MCF 10A (cell line): ENCODE measurements at places on chromosomes 1 and 21. TPM values are rescaled to one million over a fixed set of nuclear protein-coding genes. Genes with fewer than 3 reads are reported as not detected.

DNA sequence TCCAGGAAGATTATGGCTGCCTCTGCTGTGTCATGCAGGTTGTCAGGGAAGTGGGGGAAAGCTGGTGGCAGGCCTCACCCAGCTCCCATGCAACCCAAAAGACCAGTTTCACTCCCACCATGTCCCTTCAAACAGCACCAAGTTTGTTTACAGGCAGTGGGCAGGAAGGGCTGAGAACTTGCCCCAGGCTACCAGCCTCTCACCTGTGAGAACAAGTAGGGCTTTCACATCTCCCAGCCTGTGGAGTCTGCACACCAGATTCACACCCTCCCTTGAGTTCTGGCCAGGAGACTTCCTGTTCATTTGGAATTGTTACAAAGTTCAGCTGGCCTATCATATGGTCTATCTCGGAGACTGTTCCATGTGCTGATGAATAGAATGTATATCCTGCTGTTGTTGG lies 27.8 kb downstream of the RPAP2 start:
- peak; percentile 74 for DNase-seq

LGR6 gene
- total RNA-seq, result 0.32 and 0.56 TPM in 2 replicates

- no peak for DNase-seq
These were observed 2.4 kb upstream of the ELF3 start for GRCh38 chr1:202007805-202008489.

DNA sequence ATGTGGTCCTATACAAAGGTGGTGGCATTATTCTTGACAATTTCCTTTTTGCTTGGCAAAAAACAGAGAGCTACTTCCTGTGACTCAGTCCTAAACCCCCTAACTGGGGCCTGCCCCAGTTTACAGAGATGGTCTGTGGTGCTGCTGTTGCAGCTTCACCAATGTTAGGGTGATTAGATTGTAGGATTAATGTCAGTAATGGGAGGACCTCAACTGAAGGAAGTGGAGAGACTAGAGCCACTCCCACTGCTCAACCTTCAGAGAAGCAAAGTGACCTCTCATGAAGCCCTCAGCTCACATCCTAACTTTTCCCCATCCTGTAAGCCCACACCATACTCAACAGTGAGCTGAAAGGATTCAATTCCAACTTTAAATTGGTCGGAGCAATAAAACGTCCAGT lies 3.6 kb downstream of the S100A6 start:
- DNase-seq, result no peak

GRCh38 chr1:4512636-4513035 lies 141.8 kb upstream of the AJAP1 start:
- no peak for DNase-seq

GRCh38 chr1:239792157-239792556 lies 299.5 kb upstream of the FMN2 start:
- DNase-seq, result peak; percentile 44

DNA sequence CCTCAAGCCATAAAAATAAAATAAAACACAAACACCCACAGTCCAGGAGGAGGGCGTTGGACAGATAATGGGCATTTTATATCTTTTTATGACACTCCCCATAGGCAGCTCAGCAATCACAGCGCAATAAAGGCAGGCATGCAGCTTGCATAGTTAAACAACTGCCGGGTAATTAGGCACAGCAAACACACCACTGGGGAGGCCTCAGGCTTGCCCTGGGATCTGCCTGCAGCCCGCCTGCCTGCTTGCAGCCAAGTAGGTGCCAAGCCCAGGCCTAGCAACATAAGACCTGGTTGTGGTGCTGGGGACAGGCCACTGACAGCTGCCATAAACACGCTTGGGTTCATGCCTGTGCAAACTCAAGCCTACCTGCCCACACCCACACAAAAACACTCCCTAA lies 54.2 kb downstream of the DMAP1 start:
- no peak for DNase-seq

DNA sequence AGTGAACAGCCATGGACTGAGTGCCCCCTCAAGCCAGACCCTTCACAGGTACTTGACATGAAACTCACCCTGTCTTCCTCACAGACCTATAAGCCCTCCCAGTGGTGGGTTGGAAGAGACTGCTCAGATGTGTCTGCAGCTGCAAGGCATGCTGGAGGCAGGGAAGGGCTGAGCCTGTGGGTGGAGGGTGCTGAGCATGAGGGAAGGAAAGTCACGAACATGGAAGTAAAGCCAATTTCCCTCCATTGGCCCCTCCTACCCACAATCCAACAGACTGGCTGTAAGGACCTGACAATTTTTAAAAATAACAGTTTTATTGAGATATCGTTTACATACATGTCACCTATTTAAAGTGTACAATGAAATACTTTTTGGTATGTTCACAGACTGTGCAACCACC lies 44.1 kb downstream of the RCSD1 start:
- DNase-seq, result no peak

RGS16 gene
- 11.9 and 13.7 TPM in 2 replicates for total RNA-seq

ELF3 gene
- total RNA-seq, result 0.10 and 0.33 TPM in 2 replicates

CHI3L1 gene
- total RNA-seq, result 0.75 and 0.88 TPM in 2 replicates
